Kidney (tissue), 22 donors: ENCODE measurements at places on chromosomes 1 and 21. TPM values are rescaled to one million over a fixed set of nuclear protein-coding genes. Genes with fewer than 3 reads are reported as not detected.
A peak's percentile ranks its signal among the peaks of the same experiment; 100 is the strongest.

- no peaks in the 10 kb centered on the region for H3K36me3 ChIP-seq
- H3K4me3 ChIP-seq: no peak overlapping the region
- H3K27ac ChIP-seq: no peak overlapping the region
- no peak for DNase-seq
- H3K27me3 ChIP-seq: no peaks in the 10 kb centered on the region
These were observed 42.6 kb downstream of the FAF1 start for GRCh38 chr1:50917138-50918137.

- H3K27ac ChIP-seq: no peak overlapping the region
- DNase-seq: no peak
- H3K36me3 ChIP-seq: no peaks in the 10 kb centered on the region
- H3K4me3 ChIP-seq: no peak overlapping the region
- H3K4me1 ChIP-seq: no peaks in the 10 kb centered on the region
- H3K27me3 ChIP-seq: no peaks in the 10 kb centered on the region
These were observed 1699.1 kb downstream of the BRINP3 start for GRCh38 chr1:188778578-188778977.

- no peak overlapping the region for H3K4me3 ChIP-seq
- H3K4me1 ChIP-seq: no peaks in the 10 kb centered on the region
- no peak overlapping the region for H3K27ac ChIP-seq
- DNase-seq: no peak
These were observed 51.8 kb downstream of the UTP25 start for GRCh38 chr1:209879539-209879938.

PGLYRP4 gene
- total RNA-seq: not detected

C1QTNF12 gene
- total RNA-seq: 3.1 TPM

GRCh38 chr1:209883341-209883971 lies 54.6 kb upstream of the SYT14 start:
- H3K4me3 ChIP-seq: no peak overlapping the region
- no peaks in the 10 kb centered on the region for H3K4me1 ChIP-seq
- no peaks in the 10 kb centered on the region for H3K27me3 ChIP-seq

DNA sequence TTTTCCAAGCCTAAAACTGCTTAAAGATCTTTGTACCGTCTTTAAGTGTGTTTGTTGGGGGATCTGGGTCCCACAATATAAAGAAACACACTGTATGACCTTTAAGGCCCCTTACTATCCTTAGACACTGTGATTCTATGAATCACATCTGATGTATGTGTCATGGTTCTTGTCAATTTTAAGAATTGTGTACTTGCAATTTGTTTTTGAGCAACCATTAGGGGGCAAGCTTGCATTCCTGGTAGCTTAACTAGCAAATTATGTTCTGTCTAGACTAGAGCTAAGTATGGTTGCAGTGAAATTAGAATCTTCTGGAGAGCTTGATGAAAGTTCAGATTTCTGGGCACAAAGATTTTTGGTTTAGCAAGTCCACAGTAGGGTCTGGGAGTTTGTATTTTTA lies 219.5 kb downstream of the TPR start:
- peak; percentile 19 for DNase-seq
- no peaks in the 10 kb centered on the region for H3K27me3 ChIP-seq
- H3K36me3 ChIP-seq: no peaks in the 10 kb centered on the region

NHLH1 gene
- total RNA-seq: 0.09 TPM

ARHGEF10L gene
- 91.9 TPM for total RNA-seq

DNA sequence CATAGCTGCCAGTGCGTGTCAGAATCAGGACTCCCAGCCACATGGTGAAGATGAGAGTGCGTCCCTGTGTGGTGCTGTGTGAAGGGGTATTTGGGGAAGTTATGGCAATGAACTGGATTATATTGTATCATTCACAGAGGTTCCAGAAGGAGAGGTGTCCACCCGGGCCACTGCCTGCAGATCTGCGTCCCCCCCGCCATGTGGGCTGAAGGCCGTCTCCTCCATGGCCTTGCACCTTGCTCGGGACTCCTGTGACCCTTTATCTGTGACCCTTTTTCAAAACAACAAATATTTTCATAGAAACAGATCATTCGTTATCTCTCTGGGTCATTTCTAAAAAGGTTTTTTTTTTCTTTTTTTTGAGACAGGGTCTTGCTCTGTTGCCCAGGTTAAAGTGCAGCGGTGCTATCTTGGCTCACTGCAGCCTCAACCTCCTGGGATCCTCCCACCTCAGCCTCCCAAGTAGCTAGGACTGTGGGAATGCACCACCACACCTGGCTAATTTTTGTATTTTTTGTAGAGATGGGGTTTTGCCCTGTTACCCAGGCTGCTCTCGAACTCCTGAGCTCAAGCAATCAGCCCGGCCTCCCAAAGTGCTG lies 120.2 kb upstream of the ERRFI1 start:
- H3K27ac ChIP-seq: no peak overlapping the region
- H3K4me1 ChIP-seq: no peaks in the 10 kb centered on the region
- H3K36me3 ChIP-seq: no peaks in the 10 kb centered on the region
- DNase-seq: no peak
- H3K4me3 ChIP-seq: no peak overlapping the region
- H3K27me3 ChIP-seq: no peaks in the 10 kb centered on the region

- no peaks in the 10 kb centered on the region for H3K36me3 ChIP-seq
- no peak overlapping the region for H3K4me3 ChIP-seq
- no peak overlapping the region for H3K27ac ChIP-seq
- DNase-seq: no peak
- no peaks in the 10 kb centered on the region for H3K27me3 ChIP-seq
- H3K4me1 ChIP-seq: no peaks in the 10 kb centered on the region
These were observed 51.6 kb upstream of the HPDL start for GRCh38 chr1:45275054-45275453.

GRCh38 chr1:55363268-55363667 lies 148.1 kb upstream of the USP24 start:
- peak; percentile 10 for DNase-seq
- no peaks in the 10 kb centered on the region for H3K27me3 ChIP-seq
- no peaks in the 10 kb centered on the region for H3K4me1 ChIP-seq

DNA sequence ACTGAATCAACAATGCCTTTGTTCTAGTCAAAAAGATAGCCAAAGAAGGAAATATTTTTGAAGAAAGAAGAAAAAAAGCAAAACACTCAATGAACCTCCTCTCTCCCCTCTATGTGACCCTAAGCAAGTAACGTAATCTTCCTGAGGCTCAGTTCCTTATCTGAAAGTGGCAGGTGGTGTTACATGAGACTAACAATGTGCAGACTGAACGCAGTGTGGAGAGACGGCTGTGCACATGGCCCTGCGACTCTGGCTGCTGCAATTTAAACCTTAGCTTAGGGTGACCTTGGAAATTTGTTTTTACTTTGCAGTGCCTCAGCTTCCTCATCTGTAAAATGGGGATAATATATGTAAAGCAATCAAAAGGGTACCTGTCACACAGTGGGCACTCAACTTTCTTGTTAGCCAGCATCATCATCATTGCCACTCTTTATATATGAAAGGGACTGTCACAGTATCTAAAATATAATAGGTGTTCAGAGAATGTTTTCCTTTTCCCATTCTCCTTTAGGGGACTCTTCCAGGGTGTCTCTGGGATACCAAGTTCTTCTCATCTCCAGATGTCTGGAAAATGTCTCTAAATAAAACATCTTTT lies 100.1 kb upstream of the JUN start:
- H3K36me3 ChIP-seq: no peaks in the 10 kb centered on the region
- no peaks in the 10 kb centered on the region for H3K27me3 ChIP-seq
- no peak overlapping the region for H3K4me3 ChIP-seq
- DNase-seq: no peak

- DNase-seq: no peak
- H3K27me3 ChIP-seq: no peaks in the 10 kb centered on the region
- H3K27ac ChIP-seq: no peak overlapping the region
These were observed 60.7 kb downstream of the LRRC8D start for GRCh38 chr1:89881415-89882058.

PRAMEF11 gene
- not detected for total RNA-seq

GRCh38 chr1:18414872-18415447 lies 65.8 kb upstream of the KLHDC7A start:
- no peaks in the 10 kb centered on the region for H3K27me3 ChIP-seq
- no peak for DNase-seq
- no peak overlapping the region for H3K4me3 ChIP-seq
- no peak overlapping the region for H3K27ac ChIP-seq

GRCh38 chr1:35115459-35116383 lies 36.5 kb downstream of the ZMYM1 start:
- H3K4me1 ChIP-seq: no peaks in the 10 kb centered on the region
- DNase-seq: no peak
- H3K27me3 ChIP-seq: no peaks in the 10 kb centered on the region
- H3K36me3 ChIP-seq: peaks cover 9% of the 10 kb centered on the region

- H3K4me3 ChIP-seq: no peak overlapping the region
- DNase-seq: no peak
- H3K4me1 ChIP-seq: no peaks in the 10 kb centered on the region
- no peak overlapping the region for H3K27ac ChIP-seq
These were observed 235.6 kb downstream of the OMA1 start for GRCh38 chr1:58310881-58311280.

GRCh38 chr1:93710499-93711453 lies 29.1 kb upstream of the BCAR3 start:
- no peaks in the 10 kb centered on the region for H3K36me3 ChIP-seq
- H3K4me1 ChIP-seq: no peaks in the 10 kb centered on the region
- H3K27ac ChIP-seq: no peak overlapping the region
- H3K27me3 ChIP-seq: no peaks in the 10 kb centered on the region
- no peak for DNase-seq

DNA sequence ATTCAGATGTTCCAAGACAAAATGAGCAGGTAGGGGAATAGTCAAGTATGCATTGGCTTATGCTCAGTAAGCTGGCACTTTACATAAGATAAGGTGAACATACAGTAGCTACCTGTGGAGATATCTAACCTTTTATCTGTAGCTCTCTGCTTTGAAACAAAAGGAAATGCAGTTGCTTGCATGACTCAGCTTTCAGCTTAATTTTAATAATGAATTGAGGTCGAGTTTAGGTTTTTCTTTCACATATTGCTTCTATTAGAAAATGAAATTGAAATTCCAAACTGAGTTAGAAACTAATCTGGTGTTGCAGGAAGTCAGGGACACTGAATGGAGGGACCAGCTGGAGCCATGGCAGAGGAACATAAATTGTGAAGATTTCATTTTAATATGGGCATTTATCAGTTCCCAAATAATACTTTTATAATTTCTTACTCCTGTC lies 8.3 kb downstream of the FRRS1 start:
- no peaks in the 10 kb centered on the region for H3K4me1 ChIP-seq
- no peak for DNase-seq
- H3K27ac ChIP-seq: no peak overlapping the region
- H3K4me3 ChIP-seq: no peak overlapping the region
- no peaks in the 10 kb centered on the region for H3K36me3 ChIP-seq
- H3K27me3 ChIP-seq: no peaks in the 10 kb centered on the region

DNA sequence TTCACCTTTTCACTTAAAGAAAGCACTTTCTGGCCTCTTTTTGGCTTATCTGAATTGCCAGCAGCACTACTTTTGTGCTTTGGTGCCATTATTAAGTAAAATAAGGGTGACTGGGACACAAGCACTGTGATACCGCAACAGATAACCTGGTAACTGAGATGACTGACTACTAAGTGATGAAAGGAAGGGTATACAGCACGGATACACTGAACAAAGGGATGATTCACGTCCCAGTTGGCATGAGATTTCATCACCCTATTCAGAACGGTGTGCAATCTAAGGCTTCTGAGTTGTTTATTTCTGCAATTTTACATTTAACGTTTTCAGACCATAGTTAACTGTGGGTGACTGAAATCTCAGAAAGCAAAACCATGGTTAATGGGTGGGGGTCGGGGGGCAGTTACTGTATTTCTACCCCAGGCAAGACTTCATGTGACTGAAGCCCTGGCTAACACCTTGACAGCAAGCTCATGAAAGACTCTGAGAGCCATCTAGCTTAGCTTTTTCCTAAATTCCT lies 102.8 kb downstream of the CLIC6 start:
- no peaks in the 10 kb centered on the region for H3K4me1 ChIP-seq
- H3K36me3 ChIP-seq: no peaks in the 10 kb centered on the region
- no peak for DNase-seq
- no peak overlapping the region for H3K4me3 ChIP-seq
